ENCODE measurements at places on chromosomes 3 and 15.

DNA sequence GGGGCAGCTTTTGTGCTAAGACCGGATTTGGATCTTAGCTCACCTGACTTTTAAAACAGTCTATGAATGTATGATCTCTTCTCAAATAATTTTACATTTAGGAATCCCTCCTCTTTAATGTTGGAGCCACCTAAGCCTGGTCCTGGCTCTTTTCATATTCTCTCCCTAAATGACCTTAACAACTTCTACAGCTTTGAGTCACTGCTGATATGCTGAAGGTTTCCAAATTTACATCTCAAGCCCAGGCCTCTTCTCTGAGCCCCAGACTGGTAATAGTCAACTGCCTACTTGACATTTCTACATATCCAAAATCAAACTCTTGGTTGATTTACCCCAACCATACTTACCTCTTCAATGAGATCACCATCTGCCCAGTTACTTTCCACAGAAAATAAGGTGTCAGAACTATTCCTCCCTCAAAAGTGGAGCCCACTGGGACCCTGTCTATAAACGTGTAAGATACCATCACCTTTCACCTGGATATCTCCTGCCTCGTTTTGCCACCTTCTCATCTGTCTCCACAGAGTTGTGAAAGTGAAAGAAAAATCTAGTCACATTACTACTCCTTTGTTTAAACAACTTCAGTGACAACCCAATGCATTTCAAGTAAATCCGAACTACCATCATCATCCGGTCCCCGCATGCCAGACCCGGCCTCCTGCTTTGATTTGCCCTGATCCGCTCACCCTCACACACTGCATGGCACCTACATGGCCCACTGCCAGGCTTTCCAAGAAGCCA, 48.8 kb downstream of the UBP1 start:
- no peak for DNase-seq

DNA sequence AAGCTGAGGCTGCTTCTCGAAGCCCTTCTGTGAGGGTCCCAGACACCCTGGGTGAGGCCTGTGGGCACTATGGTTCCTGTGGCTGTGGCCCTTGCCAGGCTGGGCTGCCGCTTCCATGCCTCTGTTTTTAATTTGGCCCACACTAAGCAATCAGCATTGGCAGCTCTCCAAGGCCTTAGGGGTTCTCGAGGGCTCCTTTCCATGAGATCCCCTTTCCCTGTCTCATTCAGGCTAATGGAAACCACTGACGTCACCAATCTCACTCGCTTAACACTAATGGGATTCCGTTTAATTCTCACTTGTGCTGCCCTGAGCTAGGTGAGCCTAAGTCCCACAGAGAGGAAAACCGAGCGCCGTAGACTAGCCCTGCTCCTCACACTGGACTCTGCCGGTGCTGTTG, 60.2 kb upstream of the RAB6B start:
- no peak for DNase-seq

DNA sequence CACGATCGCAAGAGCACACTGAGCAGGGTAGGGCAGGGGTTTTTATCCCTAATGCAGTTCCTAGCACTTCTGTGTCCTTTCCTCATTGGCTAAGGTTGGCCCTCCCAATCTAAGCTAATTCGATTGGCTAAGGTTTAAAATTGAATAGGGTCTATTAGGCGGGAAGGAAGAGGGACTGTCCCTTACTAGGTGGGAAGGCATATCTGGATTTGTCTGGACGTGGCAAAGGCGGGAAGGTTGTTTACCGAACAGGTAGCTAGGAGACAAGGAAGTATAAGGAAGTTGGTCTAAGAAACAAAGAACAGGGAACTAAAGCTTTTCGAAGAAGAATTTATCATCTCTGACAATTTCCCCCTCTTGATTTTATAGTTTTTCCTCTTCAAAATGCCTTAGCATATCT, 24.8 kb upstream of the ATG7 start:
- DNase-seq, result no peak

DNA sequence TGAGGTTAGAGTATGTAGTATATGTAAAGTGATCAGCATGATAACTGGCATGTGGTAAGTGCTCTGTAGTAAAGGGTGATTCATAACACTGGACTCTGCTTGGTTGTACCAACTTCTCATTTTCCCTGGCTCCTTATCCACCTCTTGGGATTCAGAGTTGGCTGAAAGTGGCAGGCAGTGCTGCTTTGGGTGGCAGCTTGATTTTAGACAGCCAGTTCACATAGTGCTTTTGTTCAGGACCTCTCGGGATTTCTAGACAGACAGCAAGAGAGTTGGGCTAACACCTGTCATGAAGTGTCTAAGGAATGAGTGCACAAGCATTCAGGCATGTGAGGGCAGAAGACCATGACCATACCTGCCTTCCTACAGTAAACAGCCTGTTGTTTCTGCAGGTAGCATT, 69.0 kb downstream of the RBM6 start:
- no peak for DNase-seq

GRCh38 chr15:70416829-70417228, 319.1 kb upstream of the TLE3 start:
- no peak for DNase-seq

- DNase-seq, result no peak
These were observed 7.0 kb downstream of the TMEM40 start for GRCh38 chr3:12752102-12752501.

DNA sequence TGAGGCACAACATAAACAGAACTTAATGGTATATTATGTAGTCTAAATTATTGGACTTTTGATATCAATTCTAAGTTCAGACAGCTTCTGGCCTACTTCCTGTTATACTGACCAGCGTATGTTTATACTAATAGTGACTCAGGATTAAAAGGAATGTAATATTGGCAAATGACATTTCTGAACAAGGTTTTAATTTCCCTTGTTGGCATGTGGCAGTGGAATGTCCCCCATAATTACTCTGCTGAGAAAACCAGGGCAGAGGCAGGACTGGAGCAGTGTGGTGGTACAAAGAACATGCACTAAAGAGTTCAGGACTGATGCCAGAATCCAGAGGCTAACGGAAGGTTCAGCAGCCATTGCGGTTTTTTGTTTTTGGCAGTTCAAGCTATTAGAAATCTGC, 184.0 kb downstream of the KCNAB1 start:
- no peak for DNase-seq

- no peak for DNase-seq
These were observed 197.6 kb downstream of the RORA start for GRCh38 chr15:61031532-61031931.

GRCh38 chr15:85865070-85865684, 70.5 kb upstream of the KLHL25 start:
- DNase-seq, result peak; percentile 6

DNA sequence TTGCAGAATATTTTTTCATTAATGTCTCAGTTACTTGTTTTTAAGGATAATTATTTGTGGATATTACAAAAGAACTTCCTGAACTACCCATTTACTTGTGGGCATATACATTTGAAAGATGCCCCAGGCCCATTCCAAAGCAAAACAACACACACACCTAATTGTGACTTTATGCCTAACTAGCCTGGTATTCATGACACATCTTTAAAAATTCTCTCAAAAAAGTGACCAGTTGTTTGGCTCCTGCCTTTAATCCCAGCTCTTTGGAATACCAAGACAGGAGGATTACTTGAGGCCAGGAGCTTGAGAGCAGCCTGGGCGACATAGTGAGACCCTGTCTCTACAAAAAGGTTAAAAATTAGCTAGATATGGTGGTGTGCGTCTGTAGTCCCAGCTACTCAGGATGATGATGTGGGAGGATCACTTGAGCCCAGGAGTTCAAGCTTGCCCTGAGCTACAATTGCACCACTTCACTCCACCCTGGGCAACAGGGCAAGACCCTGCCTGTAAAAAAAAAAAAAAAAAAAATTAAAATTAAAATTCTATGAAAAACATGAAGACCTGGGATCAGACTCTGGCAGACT, 51.7 kb upstream of the SLC4A7 start:
- DNase-seq, result no peak

GRCh38 chr3:132605374-132605792, 8.3 kb downstream of the ACKR4 start:
- no peak for DNase-seq

DNA sequence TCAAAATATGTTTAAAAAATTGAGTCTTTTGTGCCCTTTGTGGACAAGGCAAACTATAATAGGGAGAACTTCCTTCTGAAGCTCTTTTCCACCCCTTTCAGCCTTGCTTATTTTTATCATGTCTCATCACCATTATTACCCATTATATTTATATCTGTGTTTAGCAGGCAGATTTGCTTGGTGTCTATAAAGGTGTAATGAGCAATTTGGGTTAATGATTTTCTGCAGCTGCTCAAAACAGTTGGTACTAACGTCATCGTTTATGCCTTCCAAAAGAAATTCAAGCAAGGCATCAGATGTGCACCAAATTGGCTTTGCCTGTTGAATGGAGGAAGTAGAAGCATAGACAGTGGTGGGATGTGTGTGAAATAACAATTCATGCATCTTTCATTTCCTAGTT, 483.7 kb upstream of the SGO1 start:
- no peak for DNase-seq

- DNase-seq, result no peak
These were observed 249.5 kb downstream of the SQOR start for GRCh38 chr15:45884289-45884688.

GRCh38 chr3:126098391-126098858, 14.5 kb upstream of the SLC41A3 start:
- DNase-seq, result no peak

DNA sequence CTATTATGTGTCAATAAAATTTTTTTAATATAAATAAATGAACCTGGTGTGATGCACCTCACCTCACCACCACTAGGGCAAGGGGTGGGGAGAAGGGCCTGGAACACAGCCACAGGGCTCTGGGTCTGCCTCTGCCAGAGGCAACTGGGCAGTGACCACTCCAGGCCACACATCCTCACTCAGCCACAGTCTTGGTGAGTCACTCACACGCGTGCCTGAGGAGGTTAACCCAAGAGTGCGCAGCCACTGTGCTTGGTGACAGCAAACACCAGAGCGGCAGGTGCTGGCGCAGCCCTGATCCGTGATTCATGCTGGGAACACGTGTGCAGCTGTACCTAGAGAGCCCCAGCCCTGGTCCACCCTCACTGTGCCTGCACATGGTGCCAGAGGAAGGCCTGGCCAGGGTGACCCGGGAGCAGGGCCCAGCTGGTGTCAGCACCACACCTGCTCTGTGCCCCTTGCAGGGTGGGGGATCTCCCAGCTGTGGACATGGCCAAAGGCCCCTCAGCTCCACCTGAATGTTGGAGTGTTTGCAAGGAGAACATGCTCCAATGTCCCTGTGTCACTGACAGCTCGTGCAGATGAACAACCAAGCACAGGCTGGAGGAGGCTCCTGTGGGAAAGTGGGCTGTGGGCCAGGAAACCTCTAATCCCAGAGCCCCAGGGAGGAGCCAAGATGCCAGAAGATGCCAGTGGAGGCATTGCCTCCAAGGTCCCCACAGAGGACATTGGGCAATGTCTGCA, 2.1 kb downstream of the SLC41A3 start:
- DNase-seq, result no peak

DNA sequence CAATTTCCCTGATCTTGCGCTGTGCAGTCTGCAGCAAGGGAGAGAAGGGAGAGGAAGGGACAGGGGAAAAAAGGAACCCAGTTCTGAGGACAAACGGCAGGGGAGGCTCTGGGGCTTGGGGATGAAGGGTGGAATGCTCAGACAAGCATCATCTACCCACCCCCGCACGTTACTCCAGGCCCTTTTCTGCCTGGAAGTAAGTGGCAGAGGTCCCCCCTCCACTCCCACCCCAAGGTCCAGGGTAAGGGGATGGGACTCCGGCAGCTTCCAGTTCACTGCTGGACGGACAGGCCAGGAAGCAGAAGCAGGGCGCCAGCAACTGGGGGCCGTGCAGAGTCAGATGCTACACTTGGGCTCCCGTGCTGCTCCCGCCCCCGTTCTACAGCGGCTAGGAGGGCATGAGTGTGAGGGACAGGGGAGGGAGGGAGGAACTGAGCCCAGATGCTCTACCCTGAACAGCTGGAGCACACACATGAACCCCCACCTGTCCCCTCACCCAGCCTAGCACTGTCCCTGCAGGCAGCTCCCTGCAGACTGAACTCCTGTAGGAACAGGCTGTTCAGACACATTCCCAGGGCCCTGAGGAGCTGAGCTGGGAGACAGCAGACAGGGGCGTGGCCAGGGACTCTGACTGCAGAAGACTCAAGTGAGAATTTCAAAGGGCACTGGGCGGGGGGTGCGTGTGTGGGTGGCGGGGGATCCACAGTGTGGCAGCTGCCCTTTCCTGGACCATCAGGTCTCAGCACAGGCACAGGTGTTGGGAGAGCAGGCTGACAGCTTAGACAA, 59.7 kb downstream of the SENP2 start:
- DNase-seq, result no peak

GRCh38 chr3:48561045-48561736, 2.4 kb downstream of the UCN2 start:
- DNase-seq, result no peak

DNA sequence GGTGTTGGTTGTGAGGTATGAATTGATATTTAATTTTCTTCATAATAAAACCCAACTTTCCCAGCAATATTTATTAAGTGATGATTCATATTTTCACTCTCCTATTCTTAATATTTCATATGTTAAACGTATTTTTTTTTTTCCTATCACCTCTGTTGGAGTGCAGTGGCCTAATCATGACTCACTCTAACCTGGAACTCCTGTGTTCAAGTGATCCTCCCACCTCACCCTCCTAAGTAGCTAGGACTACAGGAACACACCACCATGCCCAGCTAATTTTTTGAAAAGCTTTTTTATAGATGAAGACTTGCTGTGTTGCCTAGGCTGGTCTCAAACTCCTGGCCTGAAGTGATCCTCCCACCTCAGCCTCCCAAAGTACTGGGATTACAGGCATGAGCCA, 8.6 kb downstream of the PARP15 start:
- DNase-seq, result no peak

GRCh38 chr3:124963755-124964154, 29.2 kb upstream of the MUC13 start:
- no peak for DNase-seq

- no peak for DNase-seq
These were observed 14.1 kb downstream of the KLF15 start for GRCh38 chr3:126342991-126343648.

DNA sequence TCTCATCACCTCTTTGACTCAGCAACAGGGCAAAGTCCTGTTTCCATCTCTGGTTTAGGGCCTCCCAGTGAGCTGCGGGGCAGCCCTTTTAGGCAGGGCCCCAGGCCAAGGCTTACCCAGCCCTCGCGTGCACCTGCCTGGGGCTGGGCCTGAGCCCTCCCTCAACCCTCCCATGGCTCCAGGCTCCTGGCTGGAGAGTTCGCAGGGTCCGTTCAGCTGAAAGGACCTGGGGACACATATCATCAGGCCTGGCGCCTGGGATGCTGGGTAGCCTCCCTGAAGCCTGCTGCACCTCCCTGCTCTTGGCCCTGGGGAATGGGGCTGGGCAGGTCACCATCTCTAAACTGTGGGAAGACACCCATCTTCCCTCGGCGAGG, 29.7 kb downstream of the HDAC11 start:
- DNase-seq, result no peak

- no peak for DNase-seq
These were observed 2.1 kb upstream of the RHOV start for GRCh38 chr15:40875991-40876730.

Data from activated CD4-positive, alpha-beta T cell treated with anti-CD3 and anti-CD28 coated beads, Interleukin-2, amount 50 U/mL, for 1 hour (primary cell).